Stimulated activated CD4-positive, alpha-beta T cell treated with anti-CD3 and anti-CD28 coated beads, Interleukin-4, amount 100 ng/mL, for 4 hours (primary cell): ENCODE measurements at places on chromosomes 2 and 18.
A peak's percentile ranks its signal among the peaks of the same experiment; 100 is the strongest.

DNA sequence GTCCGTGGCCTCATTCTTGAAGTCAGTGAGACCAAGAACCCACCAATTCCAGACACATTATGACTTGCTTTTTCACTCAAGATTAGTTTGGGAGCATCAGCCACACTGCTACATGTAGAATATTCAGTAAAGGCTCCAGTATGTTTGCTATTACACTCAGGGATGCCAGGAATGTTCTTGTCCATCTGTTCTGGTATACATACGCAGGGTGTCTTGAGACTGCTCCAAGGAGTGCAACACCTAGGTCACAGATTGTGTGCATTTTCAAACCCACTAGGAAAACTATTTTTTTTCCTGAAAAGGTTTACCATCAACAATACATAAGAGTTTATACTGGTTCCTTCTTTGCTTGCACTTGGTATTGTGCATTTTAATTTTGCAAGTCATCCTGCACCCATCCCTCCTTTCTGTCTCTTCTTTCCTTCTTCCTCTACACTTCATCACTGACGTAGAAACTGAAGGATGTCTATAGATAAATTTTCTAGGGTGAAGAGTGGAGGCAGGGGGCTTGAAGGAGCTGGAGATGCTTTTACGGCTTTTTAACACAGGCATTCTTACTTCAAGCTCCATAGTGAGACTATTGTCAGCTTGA, 35.3 kb upstream of the MAP2 start:
- no peak for DNase-seq

- DNase-seq = no peak
These were observed 104.5 kb downstream of the ZEB2 start for GRCh38 chr2:144415386-144415785.

- no peak for DNase-seq
These were observed 428.8 kb downstream of the ZNF521 start for GRCh38 chr18:24923138-24923537.

DNA sequence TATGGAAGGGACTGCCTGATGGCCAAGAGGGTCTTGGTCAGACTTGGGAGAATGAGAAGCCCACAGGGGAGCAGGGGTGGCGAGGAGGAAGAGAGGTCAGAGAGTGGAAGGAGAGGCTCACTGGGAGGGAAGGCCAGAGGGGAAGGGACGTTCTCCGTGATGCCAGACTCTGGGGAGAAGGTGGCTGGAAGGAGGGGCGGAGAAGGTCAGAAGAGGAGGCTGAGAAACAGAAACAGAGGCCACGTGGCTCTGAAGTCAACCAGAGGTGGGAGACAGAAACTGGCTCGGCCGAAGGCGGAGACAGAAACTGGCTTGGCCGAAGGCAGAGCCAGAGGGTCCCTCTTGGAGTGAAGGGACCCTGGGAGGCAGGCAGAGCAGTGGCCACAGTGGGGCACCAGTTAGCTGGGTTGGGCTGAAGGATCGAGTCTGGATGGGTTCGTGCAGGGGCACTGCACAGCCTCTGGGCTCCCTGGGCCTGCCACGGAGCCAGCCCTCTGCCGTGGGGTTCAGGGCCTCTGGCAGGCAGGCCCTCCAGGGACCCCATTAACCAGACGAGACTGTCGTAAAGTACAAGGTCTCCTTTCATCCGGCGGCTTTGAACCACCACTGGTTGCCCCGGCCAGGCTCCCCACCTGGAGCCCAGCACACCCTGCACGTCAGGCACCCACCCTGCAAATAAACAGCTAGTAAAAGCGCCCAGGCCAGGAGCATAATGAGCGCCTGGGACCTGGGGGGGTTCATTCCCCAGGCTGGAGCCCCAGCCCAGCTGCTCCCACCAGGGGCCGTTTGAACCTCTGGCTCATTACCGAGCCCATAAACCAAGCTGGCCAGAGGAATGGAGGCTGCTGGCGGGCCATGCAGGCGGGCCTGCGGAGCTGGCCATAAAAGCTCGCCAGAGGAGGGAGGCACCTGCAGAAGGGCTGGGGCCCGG, 218.8 kb downstream of the DYSF start:
- no peak for DNase-seq

DNA sequence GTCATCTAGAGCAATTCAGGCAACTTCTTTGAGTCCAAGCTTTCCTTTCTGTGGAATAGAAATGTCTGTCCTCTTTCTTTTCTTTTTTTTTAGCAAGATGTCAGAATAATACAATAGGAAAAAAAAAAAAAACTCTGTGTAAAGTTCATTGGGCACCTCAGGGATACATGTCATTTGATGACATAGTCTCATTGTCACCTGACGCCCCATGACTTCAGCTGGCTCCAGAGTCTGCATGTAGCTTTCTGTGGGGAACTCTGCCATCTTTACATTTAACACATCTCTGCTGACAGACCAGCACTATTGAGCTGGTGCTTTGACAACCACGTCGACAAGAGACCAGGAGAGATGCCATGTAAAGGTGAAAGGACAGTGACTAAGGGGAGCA, 172.5 kb upstream of the KLF7 start:
- no peak for DNase-seq

DNA sequence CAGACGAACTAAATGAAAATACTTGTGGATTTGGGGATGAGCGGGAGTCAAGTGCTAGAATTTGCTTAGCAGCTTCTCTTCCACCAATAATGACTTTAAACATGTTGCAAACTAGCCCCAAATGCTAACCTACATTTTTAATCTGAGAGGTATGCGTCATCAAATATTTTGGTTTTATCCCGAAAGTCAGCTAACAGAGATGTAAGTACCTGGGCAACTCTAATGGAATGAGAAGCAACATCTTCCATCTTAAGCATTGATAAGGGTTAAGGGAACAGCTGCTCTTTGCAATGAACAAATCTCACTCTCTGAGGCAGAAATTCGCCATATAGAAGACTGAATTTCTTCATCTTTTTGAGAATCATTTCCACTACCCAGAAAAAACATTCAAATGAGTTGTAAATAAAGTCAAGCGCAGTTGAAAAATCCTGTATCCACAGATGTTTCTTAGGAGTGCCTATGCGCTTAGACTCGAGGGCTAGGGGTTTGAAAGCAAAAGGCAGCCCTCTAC, 926 bp upstream of the YPEL5 start:
- no peak for DNase-seq

- DNase-seq = no peak
These were observed 83.4 kb downstream of the TTC27 start for GRCh38 chr2:32711219-32711618.

DNA sequence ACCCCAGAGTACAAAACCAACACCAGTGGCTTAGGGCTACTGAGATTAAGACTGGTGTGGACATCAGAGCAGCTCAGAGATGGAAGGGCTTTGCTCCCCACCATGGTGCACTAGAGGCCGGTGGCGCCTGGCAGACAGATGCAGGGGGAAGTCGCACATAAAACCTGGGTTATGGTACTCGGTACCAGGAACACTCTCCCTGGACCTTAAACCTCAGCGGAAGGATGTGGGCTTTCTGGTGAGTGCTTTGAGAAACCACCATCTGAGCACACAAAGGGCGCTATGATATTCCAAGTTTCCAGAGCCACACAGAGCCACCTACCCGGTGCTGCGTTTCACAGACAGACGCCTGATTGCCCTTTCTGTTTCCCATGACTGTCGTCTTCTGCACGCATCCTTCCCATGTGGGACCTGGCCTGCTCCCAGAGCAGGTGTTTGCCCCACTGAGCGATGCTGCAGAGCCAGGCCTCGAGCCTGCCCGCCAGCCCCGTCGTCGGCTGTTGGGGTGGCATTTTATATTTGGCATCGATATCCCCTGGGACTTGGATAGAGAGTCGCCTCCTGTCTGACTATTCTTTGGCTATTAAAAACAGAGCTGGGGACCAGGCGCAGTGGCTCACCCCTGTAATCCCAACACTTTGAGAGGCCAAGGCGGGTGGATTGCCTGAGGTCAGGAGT, 89.5 kb upstream of the ODC1 start:
- no peak for DNase-seq

DNA sequence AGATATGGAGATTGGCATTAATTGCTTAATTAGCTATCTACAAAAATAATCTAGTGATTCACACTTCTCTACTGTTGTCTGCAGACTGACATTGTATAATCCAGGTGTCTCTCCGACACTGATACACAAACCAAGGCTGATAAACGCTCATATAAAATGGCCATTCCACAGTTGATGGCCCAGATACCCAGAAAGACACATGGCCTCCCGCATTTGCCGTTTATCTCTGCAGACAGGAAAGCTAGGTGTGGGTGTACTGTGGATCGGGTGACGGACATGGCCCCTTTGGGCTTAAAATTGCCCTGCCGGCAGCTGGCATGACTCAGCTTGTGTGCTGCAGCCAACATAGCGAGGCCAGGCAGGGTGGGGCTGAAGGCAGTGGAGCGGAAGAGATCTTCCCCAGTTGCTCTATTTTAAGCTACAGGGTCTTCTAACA, 18.5 kb downstream of the PMAIP1 start:
- no peak for DNase-seq

- DNase-seq = no peak
These were observed 1238.0 kb upstream of the NRXN1 start for GRCh38 chr2:52269696-52270485.

DNA sequence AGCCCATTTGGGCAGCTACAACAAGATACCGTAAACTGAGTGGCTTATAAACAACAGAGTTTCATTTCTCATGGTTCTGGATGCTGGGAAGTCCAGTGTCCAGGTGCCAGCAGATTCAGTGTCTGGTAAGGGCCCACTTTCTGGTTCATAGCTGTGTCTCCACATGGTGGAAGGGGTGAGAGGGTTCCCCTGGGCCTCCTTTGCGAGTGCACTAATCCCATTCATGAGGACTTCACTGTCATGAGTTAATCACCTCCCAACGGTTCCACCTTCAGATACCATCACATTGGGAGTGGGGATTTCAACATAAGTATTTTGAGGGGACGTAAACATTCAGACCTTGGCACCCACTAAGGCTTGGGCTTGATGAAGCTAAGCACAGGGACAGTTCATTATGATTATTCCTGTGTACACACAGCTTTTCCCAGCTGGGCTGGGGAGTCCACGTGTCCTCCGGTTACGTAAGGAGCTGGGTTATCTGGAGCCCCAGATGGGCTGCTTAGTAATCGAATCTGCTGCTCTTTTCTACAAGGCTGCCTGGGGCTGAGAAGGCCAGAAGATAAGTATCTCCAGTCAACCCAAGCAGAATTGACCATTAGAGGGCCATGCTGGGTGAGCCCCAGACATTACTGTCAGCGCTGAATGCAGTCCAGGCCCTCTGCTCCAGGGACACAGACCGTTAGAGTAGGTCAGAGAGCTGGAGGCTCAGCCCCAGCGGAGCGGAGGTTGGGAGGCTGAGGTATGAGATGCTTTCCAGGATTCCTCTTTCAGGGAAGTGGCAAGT, 42.7 kb downstream of the EPAS1 start:
- DNase-seq = no peak

- DNase-seq = peak; percentile 35
These were observed 106.6 kb upstream of the ID2 start for GRCh38 chr2:8575038-8575833.

DNA sequence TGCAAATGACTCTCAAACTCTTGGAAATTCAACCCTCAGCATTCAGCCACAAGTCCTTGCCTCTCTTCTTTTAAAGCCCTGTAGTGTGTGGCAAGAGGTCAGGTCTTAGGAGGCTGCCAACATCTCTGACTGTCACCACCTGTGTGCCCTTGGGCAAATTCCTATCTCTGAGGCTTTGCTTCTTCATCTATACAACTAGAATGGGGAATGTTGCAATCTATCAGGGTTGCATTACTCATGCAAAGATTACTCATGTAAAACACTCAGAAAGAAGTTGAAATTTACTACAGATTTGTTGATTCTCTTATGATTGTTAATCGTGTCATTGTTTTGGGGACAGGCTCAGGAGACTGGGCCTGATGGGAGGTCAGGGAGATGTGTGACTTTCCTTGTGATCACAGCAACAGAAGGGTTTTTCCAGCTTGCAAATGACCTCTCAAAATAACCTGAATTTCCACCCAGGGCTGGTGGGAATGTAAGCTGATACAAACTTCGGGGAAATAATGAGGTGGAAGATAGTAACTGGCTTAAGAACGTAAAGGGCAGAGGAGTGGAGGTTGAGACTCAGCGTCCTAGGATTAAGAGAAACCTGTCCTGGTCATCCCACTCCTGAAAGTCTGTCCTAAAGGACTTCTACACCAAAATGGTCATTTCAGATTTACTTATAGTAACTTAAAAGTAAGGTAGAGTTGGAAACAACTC, 32.1 kb upstream of the SIGLEC15 start:
- no peak for DNase-seq

DNA sequence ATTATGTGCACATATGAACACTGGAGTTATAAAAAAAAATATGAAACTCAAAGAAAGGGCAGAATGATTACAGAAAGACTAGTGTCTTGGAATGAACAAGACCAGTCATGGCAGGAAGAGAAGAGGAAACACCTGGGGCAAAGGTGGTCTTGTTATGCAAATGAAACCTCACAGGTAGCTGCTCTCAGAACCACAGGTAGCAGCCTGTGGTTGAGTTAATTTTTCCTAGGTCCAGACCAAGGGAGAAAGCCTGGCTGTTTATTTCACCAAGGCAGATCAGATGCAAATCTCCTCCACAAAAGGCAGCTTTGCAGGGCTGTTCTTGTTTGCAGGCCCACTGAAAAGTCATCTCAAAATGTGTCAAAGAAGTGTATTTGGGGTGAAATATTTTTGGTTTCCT, 785.8 kb downstream of the RNF144A start:
- DNase-seq = no peak

DNA sequence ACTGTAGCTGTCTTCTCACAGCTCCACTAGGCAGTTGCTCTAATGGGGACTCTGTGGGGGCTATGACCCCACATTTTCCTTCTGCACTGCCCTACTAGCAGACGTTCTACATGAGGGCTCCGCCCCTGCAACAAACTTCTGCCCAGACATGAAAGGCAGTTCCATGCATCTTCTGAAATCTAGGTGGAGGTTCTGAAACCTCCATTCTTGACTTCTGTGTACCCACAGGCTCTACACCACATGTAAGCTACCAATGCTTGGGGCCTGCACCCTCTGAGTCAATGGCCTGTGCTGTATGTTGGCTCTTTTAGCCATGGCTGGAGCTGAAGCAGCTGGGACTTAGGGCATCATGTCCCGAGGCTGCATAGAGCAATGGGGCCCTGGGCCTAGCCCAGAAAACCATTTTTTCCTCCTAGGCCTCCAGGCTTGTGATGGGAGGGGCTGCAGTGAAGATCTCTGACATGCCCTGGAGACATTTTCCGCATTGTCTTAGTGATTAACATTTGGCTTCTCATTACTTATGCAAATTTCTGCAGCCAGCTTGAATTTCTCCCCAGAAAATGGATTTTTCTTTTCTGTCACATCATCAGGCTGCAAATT, 123.0 kb downstream of the MYCN start:
- no peak for DNase-seq

DNA sequence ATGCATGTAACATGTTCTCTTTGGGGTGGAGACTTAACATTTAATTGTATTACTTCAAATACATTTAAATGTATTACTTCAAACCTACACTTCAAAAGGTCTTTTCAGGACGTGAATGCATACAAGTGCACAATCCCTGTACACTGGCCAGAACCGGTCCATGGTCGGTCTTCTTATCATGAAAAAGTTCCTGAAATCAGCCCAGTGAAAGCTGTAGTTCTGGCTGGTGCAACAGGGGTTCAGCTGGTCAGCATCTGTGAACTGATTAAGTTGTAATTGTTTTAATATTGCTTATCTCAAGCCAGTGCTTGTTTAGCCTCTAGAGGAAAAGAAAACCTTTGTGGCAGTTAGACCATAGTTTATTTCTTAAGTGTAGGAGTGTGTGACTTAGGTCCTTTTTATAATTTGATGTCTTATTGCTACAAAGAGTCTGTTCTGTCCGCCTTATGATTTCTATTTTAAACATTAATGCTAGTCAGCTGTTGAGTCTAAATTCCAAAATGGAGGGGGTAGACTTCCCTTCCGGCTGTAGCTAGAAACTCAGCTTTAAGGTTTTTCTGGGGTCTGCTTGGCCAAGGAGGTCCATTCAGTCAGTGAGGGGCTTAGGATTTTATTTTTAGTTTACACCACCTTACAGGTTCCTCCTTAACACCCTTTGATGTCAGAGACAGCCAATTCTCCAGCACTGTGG, 768 bp upstream of the CYBRD1 start:
- no peak for DNase-seq
